ENCODE measurements at places on chromosomes 2 and 18.

- DNase-seq = no peak
Observed at GRCh38 chr2:9170458-9171130, 36.0 kb upstream of the ASAP2 start.

- DNase-seq = no peak
Observed at GRCh38 chr2:67400560-67401485, 3.7 kb downstream of the ETAA1 start.

GRCh38 chr2:23235292-23235691 is 149.7 kb upstream of the KLHL29 start:
- DNase-seq = no peak

DNA sequence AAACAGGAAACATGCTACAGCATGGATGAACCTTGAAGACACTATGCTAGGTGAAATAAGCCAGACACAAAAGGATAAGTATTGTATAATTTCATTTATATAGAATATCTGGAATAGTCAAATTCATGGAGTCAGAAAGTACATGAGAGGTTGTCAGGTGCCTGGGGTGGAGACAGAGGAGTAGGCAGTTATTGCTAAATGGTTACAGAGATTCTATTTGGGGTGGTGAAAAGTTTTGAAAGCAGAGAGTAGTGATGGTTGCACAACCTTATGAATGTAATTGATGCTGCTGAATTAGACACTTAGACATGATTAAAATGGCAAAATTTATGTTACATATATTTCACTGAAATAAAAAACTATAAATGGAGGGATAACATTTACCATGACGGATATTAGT is 197.4 kb downstream of the VAPA start:
- DNase-seq = no peak

DNA sequence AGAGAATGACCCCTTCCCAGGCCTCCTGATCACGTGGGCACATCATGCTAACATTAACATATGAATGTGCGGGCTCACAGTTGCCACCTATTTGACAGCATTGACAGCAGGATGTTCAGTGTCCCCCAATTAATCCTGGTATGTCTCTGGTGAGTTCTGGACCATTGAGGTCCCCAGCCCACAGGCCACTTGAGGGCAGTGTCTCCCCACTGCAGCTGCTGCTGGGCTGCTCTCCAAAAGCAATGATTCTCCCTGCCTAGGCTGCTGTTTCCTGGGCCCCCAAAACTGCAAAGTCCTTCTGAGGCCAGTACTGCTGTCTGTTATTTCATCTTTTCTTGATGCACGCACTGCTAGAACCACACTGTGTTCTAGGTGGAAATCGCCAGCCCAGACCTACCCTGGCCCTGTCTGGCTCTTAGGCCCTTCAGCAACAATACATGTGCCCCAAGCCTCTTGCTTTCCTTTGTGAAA is 52.7 kb upstream of the MAPK4 start:
- DNase-seq = peak; percentile 54

DNA sequence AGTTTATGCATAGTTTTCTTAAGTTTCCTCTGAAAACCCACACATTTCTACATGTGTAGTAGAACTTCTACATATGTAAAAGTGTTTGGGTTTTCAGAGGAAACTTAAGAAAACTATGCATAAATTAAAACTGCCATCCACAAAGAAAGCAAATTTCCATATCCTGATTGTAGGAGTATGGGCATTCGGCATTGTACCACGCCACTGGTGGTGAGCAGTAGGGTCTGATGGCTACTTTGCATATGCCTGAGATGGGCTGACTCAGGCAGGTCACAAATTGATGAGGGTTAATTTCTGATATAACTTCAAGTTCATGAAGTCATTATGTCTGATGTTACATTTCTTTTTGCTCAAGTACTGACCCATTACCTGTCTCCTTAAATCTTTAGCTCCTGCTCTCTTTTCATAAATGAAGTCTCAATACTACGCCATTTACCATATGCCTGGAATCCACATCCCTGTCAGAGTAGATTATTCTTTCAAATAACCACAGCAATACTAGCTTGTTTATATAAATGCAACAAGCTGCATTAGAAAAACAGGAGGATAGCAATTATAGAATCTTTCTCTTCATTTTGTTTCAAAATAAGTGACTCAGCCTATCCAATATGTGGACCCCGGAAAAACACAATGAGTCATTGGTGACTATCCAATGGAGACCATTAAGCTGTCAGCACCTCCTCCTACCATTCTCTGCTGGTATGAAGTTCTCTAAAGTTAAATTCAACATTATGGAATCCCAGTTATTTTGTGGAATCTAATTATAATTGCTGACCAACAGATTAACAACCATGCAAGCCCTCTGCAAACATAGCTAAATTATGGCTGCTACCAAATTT is 355.2 kb upstream of the UBE2E3 start:
- DNase-seq = no peak

GRCh38 chr2:151946899-151947812 is 118.9 kb upstream of the ARL5A start:
- DNase-seq = peak; percentile 45

GRCh38 chr2:9578467-9579235 is 23.0 kb upstream of the ADAM17 start:
- DNase-seq = no peak

- DNase-seq = no peak
Observed at GRCh38 chr2:236977063-236977851, 108.4 kb upstream of the COPS8 start.

- no peak for DNase-seq
Observed at GRCh38 chr2:39632876-39633275, 32.8 kb upstream of the TMEM178A start.

GRCh38 chr2:23312996-23313606 is 71.9 kb upstream of the KLHL29 start:
- peak; percentile 73 for DNase-seq

DNA sequence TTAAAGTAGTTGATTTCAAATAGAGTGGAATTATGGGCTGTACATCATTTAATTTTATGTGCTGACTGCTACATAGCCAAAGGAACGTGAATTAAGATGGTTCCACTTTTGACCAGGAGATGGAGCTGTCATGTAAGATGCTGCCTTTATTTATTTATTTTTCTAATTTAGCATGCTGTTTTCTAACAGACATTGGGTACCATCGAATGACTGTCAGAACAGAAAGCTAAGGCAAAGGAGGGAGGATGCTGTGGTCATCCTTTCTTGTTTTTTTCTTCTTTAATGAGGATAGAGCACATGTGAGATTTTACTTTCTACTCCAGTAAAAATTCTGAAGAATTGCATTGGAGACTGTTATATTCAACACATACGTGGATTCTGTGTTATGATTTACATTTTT is at the start of gene SCN2A:
SCN2A (plus strand) TSS at position 185 of the 400 bp plus-strand sequence. CDS start 56,410 bp downstream, outside the sequence.
- peak; percentile 15 for DNase-seq

DNA sequence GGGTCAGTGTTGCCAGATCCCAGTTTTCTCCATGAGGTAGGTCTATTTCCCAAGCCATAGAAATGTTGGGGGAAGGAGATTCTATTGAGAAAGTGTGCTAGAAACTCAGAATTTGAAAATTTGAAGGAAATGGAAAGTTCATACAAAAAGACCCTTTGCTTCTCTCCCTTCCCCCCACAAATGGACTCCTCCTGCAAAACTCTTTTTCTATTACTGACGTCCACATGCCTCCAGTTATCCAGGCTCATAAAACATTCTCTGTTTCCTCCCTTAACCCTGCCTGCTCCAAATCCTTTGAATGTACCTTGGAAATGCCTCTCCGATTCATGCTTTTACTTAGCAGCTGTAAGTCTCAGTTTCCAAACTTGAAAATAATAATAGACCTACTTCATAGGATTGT is 237.5 kb upstream of the TNP1 start:
- no peak for DNase-seq

DNA sequence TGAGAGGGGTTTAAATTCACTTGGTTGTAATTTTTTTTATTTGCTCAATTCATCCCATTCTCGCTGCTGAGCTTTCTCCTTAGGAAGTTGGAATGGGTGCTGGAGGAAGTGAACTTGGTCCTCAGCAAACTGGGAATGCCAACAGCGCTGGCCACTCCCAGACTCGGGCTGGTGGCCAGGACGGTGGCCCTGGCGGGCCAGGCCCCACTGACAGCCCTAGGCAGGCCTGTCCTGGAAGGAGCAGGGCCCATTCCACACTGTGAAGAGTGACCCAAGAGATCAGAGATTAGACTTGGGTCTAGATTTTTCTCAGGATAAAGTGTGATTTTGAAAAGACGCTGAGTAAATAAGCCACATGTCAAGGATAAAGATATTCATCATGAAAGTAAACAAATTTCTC is 132.7 kb downstream of the HDAC4 start:
- no peak for DNase-seq

- no peak for DNase-seq
Observed at GRCh38 chr2:78264130-78264529, 742.0 kb upstream of the LRRTM4 start.

DNA sequence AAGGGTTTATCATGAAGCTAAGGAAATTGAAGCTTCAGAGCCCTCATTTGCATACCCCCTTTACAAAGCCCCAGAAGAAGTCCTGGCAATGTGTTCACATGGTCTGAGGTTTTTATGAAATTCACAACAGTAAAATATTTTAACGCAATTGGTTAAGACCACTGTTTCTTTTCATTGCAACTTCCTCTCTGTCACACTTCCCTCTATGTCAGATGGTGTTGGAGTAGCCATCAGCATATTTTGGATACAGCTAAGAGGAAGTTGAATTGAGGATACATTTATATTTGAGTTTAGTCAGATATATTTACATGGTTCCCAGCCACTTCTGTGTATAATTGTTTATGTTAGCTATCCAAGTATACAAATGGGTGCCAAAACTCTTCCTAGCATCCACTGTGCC is 170.0 kb downstream of the TXNL1 start:
- DNase-seq = no peak

GRCh38 chr2:175228179-175228578 is 46.7 kb upstream of the ATP5MC3 start:
- no peak for DNase-seq

DNA sequence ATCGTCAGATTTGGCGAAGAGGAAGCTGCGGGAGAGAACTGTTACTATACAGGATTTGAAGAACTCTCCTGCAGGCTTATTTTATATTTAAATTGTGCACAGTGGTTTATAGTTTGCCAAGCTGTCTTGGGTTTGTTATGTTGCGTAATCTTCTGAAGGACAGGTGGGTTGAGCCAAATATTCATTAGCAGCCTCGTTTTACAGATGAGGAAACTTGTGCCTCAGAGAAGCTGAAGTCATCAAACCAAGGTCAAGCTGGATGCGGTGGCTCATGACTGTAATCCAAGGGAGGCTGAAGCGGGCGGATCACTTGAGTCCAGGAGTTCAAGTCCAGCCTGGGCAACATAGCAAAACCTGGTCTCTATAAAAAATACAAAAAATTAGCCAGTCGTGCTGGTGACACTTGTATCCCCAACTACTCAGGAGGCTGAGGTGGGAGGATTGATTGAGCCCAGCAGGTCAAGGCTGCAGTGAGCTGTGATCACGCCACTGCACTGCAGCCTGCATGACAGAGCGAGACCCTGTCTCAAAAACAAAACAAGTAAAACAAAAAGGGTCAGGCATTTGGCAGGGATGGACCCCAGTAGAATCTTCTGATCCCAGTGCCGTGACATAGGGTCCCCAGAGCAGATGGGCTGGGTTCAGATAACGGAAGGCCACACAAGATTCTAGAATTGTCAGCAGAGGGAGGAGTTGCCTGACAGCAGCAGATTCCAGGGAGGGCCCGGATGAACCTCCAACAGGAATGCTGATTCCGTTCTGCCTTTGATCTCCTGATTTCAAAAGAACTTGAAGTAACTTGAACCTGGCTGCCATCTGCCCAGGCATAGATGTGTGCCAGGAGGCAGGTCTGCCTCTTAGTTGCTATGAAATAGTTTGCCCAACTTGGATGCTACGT is 50.6 kb downstream of the SH3BP4 start:
- DNase-seq = no peak

All from neural crest cell (in vitro differentiated cells).